Stimulated activated CD4-positive, alpha-beta T cell treated with anti-CD3 and anti-CD28 coated beads, TNF-alpha, amount 100 ng/mL, for 24 hours (primary cell): ENCODE measurements at places on chromosomes 16 and 17.

- DNase-seq, result no peak
Observed at GRCh38 chr16:17370223-17370707, 100.5 kb downstream of the XYLT1 start.

- DNase-seq, result no peak
Observed at GRCh38 chr17:72656130-72656763, 436.2 kb downstream of the SLC39A11 start.

- no peak for DNase-seq
Observed at GRCh38 chr17:63450551-63450950, 4.4 kb upstream of the CYB561 start.

DNA sequence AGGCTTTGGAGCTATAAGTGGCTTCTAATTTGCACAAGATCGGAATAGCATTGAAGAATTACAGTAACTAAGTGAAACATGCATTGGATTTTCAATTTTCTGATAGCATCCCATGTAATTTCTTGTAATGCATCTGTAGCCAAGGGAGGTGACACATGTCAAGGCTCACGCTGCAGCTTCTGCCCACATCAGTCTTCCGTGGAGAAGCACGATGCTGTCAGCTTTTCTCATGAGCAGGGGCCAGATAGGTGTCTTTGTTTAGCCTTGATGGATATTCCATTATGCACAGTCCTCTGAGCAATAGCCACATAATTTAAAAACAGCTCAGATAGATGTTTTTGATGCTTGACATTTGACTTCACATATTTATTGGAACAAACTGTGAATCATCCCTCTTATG is 1046.9 kb upstream of the EEF2KMT start:
- DNase-seq, result no peak

GRCh38 chr16:64391063-64391600 is 730.7 kb downstream of the CDH11 start:
- no peak for DNase-seq

DNA sequence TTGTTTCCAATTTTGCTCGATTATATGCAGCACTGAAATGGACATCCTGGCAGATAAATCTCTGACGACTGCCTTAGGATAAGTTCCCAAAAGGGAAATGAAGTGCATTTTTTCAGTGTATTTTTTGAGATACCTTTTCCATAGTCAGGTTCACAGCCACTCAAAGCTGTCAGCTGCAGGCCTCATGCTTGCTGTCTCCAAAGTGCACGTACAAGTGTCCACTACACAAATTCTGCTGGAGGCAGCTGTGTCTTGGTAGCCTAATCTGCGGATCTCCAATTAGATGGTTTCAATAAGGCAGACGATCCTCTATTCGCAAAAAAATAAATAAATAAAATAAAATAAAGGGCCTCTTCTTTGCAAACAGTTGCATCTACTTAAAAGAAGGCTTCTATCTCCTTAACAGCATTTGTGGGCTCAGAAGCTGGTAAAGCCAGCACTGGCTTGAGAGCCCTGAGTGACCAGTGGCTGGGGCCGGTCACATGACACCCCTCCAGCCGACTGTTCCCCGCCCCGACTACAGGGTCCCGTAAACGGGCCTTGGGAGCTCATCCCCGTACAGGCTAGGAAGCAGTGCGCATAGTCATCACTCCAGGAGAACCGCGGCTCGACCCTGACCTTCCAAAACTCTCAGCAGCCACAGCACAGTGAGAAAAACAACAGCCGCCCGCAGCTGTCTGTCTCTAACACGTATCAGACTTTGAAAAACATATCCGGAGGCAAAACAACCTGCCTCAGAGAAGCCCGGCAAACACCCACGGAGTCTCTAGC is 18.8 kb downstream of the RPH3AL start:
- no peak for DNase-seq

GRCh38 chr16:6698548-6698947 is 634.1 kb upstream of the RBFOX1 start:
- DNase-seq, result no peak

GRCh38 chr16:67528870-67529581 is 397 bp downstream of the RIPOR1 start:
- DNase-seq, result no peak

DNA sequence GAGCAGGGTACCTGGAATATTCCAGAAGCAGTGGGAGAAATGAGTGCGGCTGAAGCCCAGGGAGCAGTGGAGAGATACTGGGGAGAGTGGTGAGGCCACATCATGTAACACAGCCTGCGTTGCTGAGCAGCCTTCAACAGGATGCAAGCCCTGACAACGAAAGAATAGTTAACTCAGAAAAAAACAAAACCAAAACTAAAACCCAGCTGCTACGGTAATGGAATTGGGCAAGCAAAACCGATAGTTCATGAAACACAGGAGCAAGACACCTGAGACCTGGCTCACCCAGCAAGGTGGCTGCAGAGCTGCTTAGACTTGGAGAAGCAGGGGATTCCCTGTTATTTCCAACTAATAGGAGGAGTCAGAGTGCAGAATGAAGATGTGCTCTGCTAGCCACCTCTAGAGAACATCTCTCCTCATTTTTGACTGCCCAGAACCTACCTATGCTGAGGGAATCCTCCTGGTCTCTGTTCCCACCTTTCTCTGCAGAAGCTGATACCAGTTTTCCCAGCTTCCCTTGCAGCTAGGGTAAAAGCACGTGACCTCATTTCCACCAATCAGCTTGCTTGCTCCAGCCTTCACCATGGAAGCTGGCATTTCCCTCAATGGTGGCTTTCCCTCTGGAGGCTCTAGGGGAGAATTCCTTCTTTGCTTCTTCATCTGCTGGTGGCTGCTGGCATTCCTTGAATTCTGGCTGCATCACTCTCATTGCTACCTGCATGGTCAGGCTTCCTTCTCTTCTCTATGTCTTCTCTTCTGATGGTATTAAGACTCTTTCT is 59.4 kb upstream of the XYLT1 start:
- peak; percentile 11 for DNase-seq

DNA sequence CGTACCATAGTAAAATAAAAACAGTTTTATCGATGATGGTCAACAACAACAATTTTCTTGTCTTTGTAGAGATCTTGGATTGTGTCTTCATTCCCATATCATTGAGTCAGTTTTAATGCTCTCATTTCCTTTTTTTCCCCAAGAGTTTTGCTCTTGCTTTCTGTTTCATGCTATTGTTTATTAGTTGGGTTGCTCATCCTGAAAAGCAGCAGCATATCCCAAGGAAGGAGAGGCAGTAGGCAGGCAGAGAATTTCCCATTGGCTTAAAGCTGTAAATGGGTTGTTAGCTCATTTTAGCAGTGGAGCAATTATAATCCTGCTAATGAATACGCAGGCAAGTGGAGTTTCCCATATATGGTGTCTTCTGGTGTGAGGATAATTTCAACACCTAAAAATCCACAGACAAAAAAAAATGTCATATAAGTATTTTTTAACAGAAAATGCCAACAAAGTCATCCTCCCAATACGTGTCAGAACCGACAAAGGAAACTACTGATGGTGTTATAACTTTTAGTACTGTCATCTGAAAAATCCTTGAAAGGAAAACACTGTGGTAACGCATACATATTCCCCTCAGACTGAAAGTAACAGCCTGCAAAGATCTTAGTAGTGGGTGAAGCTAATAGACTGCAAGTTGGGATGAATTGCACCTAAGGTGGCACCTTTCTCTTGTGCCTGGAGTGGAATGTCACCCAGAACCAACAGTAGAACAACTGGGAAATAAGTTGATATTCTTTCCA is 218.3 kb downstream of the FTO start:
- no peak for DNase-seq
